Calu3 (cell line): ENCODE measurements at places on chromosomes 1 and 21. TPM values are rescaled to one million over a fixed set of nuclear protein-coding genes. Genes with fewer than 3 reads are reported as not detected.

DNA sequence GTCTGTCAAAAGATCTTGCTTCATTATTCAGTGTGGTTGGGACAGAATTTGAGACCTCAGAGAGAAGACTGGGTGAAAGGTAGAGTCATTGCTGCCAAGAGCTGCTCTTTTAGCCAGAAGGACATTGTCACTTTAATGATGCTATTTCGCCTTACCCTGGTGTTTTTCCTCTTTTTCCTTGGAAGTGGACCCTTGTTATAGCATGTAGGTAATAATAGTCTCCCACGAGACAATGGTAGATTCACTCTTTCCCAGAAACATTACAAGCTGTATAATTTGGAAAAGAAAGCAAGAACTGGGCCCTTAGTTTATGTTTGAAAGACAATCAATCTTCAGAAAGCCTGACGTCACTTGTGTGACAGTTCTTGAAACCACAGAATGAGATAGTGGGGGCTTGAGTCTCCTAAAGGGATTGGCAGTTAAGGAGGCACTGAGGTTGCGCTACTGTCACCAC is 3.8 kb downstream of the SERTAD4 start:
- no peak overlapping the region for H3K4me3 ChIP-seq
- H3K27me3 ChIP-seq: no peaks in the 10 kb centered on the region
- no peak overlapping the region for H3K27ac ChIP-seq
- H3K36me3 ChIP-seq: peaks cover 42% of the 10 kb centered on the region
- H3K4me1 ChIP-seq: peaks cover 49% of the 10 kb centered on the region

GRCh38 chr21:14488672-14489204 is 57.4 kb downstream of the SAMSN1 start:
- no peaks in the 10 kb centered on the region for H3K36me3 ChIP-seq
- H3K4me3 ChIP-seq: no peak overlapping the region
- H3K27ac ChIP-seq: no peak overlapping the region
- no peak for DNase-seq
- no peaks in the 10 kb centered on the region for H3K4me1 ChIP-seq

GRCh38 chr1:31523012-31523411 is 53.3 kb upstream of the TINAGL1 start:
- no peaks in the 10 kb centered on the region for H3K27me3 ChIP-seq
- H3K36me3 ChIP-seq: no peaks in the 10 kb centered on the region
- DNase-seq: no peak
- no peak overlapping the region for H3K27ac ChIP-seq

DNA sequence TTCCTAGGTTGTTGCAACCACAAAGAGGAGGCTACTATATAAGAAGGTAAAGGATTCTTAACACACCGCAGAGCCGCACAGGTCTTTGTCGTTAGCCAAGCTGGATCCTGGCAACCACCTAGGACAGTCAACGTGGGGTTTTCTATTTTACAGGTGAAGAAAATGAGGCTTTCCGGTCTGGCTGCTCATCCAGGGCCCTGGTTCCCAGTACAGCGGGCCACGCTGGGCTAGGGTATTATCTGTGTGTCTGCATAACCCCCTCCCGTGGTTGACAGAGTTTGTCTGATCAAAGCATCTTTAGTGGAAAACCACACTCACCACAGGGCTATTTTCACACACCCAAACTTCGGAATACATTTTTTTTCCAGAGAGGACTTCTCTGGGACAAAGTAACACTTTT is 39.0 kb upstream of the PDE9A start:
- no peaks in the 10 kb centered on the region for H3K36me3 ChIP-seq
- H3K4me3 ChIP-seq: no peak overlapping the region
- H3K27ac ChIP-seq: no peak overlapping the region
- peaks cover 12% of the 10 kb centered on the region for H3K27me3 ChIP-seq
- no peaks in the 10 kb centered on the region for H3K4me1 ChIP-seq
- no peak for DNase-seq

GRCh38 chr1:155174324-155175280 is 953 bp downstream of the TRIM46 start:
- peak overlapping the region; percentile 96 for H3K4me3 ChIP-seq
- H3K36me3 ChIP-seq: peaks cover 39% of the 10 kb centered on the region
- H3K4me1 ChIP-seq: peaks cover 46% of the 10 kb centered on the region
- peak overlapping the region; percentile 83 for H3K27ac ChIP-seq
- H3K27me3 ChIP-seq: peaks cover 21% of the 10 kb centered on the region

- H3K4me1 ChIP-seq: no peaks in the 10 kb centered on the region
- no peaks in the 10 kb centered on the region for H3K36me3 ChIP-seq
- peaks cover 100% of the 10 kb centered on the region for H3K27me3 ChIP-seq
- no peak overlapping the region for H3K27ac ChIP-seq
Measured at GRCh38 chr1:29690156-29690555, 453.8 kb downstream of the PTPRU start.

- H3K36me3 ChIP-seq: peaks cover 4% of the 10 kb centered on the region
- H3K27me3 ChIP-seq: peaks cover 38% of the 10 kb centered on the region
- H3K27ac ChIP-seq: no peak overlapping the region
- DNase-seq: no peak
Measured at GRCh38 chr1:153794624-153795329, 19.6 kb downstream of the SLC27A3 start.

GRCh38 chr1:14842891-14843290 is 244.4 kb downstream of the KAZN start:
- H3K4me3 ChIP-seq: no peak overlapping the region
- H3K27ac ChIP-seq: no peak overlapping the region
- peaks cover 38% of the 10 kb centered on the region for H3K27me3 ChIP-seq

DNA sequence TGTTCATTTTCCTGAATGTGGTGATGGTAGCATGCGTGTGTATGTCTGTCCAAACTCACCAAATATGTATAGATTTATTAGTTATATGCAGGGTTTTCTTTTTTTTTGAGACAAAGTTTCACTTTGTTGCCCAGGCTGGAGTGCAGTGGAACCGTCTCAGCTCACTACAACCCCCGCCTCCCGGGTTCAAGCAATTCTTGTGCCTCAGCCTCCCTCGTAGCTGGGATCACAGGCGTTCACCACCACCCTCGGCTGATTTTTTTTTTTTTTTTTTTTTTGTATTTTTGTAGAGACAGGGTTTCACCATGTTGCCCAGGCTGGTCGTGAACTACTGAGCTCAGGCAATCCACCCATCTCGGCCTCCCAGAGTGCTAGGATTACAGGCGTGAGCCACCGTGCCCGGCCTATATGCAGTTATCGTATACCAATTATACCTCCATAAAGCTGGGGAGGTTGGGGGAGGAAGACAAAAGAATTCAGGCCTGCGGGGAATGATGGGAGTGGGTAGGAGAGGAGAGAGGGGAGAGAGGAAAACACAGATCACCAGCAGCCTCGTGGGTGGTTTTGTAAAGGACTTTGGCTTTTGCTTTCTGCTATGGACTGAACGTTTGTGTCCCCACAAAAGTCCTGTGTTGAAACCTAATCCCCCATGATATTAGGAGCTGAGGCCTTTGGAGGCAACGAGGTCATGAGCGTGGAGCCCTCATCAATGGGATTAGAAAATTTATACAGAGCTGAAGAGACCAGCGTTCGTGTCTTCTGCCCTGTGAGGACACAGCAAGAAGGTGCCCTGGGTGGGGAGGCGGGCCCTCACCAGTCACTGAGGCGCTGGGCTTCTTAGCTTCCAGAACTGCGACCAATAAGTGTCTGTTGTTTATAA is 4.4 kb upstream of the HNRNPU start:
- H3K27ac ChIP-seq: no peak overlapping the region
- no peak overlapping the region for H3K4me3 ChIP-seq
- H3K27me3 ChIP-seq: no peaks in the 10 kb centered on the region
- H3K36me3 ChIP-seq: peaks cover 18% of the 10 kb centered on the region
- peaks cover 8% of the 10 kb centered on the region for H3K4me1 ChIP-seq

- H3K4me3 ChIP-seq: peak within 1 kb of the TSS; percentile 85
- H3K27me3 ChIP-seq: no peaks in the 10 kb centered on the region
- peak; percentile 44 for DNase-seq
- peaks cover 33% of the 10 kb centered on the region for H3K4me1 ChIP-seq
- peaks cover 20% of the 10 kb centered on the region for H3K36me3 ChIP-seq
Measured at GRCh38 chr1:77888081-77888780, at the start of gene NEXN. Gene NEXN (plus strand): TSS chr1:77888624. CDS start chr1:77916107, 27,483 bp downstream.

- no peak for DNase-seq
- H3K27me3 ChIP-seq: peaks cover 74% of the 10 kb centered on the region
- H3K4me1 ChIP-seq: no peaks in the 10 kb centered on the region
- H3K36me3 ChIP-seq: peaks cover 10% of the 10 kb centered on the region
- no peak overlapping the region for H3K27ac ChIP-seq
Measured at GRCh38 chr1:229431284-229432115, 2.4 kb downstream of the ACTA1 start.

GRCh38 chr1:219537223-219537631 is 75.7 kb downstream of the ZC3H11B start:
- H3K4me3 ChIP-seq: no peak overlapping the region
- no peaks in the 10 kb centered on the region for H3K27me3 ChIP-seq
- H3K4me1 ChIP-seq: peaks cover 5% of the 10 kb centered on the region
- H3K36me3 ChIP-seq: no peaks in the 10 kb centered on the region

- no peak overlapping the region for H3K4me3 ChIP-seq
- H3K4me1 ChIP-seq: no peaks in the 10 kb centered on the region
- no peaks in the 10 kb centered on the region for H3K27me3 ChIP-seq
- H3K36me3 ChIP-seq: no peaks in the 10 kb centered on the region
Measured at GRCh38 chr21:36246080-36246631, 73.8 kb upstream of the MORC3 start.

- H3K27me3 ChIP-seq: no peaks in the 10 kb centered on the region
- DNase-seq: no peak
- H3K36me3 ChIP-seq: no peaks in the 10 kb centered on the region
- H3K4me1 ChIP-seq: no peaks in the 10 kb centered on the region
- H3K27ac ChIP-seq: no peak overlapping the region
- no peak overlapping the region for H3K4me3 ChIP-seq
Measured at GRCh38 chr21:15966231-15966630, 236.4 kb downstream of the USP25 start.

DNA sequence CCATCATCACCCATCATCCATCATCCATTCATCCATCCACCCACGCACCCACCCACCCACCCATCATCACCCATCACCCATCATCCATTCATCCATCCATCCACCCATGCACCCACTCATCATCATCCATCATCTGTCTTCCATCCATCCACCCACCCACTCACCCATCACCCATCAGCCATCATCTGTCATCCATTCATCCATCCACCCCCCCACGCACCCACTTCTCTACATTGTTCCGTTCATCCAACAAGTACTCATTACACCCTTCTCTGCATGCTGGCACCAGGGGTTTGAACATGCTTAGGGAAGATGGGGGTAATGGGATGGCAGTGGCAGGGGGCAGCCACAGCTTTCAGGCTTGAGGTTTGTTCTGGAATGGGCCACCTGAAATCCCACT is 82.1 kb downstream of the ADARB1 start:
- H3K4me1 ChIP-seq: no peaks in the 10 kb centered on the region
- no peak overlapping the region for H3K27ac ChIP-seq
- no peaks in the 10 kb centered on the region for H3K36me3 ChIP-seq
- no peak for DNase-seq
- H3K4me3 ChIP-seq: no peak overlapping the region
- H3K27me3 ChIP-seq: peaks cover 37% of the 10 kb centered on the region

GRCh38 chr21:37592496-37592895 is 225.9 kb downstream of the DYRK1A start:
- no peaks in the 10 kb centered on the region for H3K36me3 ChIP-seq
- no peak overlapping the region for H3K4me3 ChIP-seq
- DNase-seq: no peak

DNA sequence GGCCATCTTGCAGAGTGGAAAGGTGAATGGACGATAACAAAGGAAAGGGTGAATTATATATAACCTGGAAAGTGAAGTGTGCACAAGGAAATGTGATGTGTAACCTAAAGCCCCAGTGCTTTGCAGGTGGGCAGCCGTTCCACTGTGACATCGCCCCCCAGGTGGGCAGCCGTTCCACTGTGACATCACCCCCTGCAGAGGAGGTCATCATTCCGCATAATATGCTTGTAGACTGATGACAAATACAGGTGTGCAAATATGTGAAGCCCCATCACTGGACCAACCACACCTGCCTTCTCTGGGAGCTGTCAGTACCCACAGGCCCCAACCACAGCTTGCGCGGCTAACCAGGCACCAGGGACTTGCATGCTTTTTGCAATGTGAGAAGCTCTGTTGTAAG is 4.7 kb upstream of the ZNF496 start:
- peaks cover 23% of the 10 kb centered on the region for H3K36me3 ChIP-seq
- peaks cover 32% of the 10 kb centered on the region for H3K4me1 ChIP-seq
- no peaks in the 10 kb centered on the region for H3K27me3 ChIP-seq
- no peak overlapping the region for H3K27ac ChIP-seq
- no peak for DNase-seq
- no peak overlapping the region for H3K4me3 ChIP-seq

DNA sequence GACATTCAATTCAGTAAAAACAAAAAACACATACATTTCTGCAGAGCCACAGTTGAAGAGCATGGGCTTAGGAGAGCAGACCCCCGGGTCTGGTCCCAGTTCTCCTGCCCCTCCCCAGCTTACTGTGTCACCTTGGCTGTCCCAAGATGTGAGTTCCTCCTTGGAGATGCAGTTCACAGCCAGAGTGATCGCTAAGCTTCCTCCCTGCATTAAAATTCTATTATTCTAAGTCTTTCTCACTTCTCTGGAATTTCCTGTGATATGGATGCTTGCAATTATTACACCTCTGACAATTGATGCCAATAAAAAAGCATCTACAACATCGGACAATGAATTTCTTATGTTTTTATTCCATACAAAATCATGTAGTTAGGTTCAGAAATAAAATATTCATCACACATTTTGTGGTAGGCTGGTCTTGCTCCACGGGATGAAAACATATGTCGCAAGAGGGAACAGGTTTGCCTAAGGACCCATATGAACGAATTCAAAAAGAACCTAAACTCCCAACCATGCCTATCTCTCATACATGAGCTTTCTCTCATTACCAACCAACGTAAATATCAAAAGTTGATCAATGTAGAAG is 328.5 kb upstream of the RUNX1 start:
- H3K4me3 ChIP-seq: no peak overlapping the region
- no peak overlapping the region for H3K27ac ChIP-seq
- no peaks in the 10 kb centered on the region for H3K36me3 ChIP-seq
- H3K4me1 ChIP-seq: no peaks in the 10 kb centered on the region
- no peak for DNase-seq
- no peaks in the 10 kb centered on the region for H3K27me3 ChIP-seq

GRCh38 chr1:173530795-173531693 is 53.9 kb downstream of the PRDX6 start:
- H3K4me1 ChIP-seq: peaks cover 11% of the 10 kb centered on the region
- no peak for DNase-seq
- no peaks in the 10 kb centered on the region for H3K27me3 ChIP-seq
- no peaks in the 10 kb centered on the region for H3K36me3 ChIP-seq

DNA sequence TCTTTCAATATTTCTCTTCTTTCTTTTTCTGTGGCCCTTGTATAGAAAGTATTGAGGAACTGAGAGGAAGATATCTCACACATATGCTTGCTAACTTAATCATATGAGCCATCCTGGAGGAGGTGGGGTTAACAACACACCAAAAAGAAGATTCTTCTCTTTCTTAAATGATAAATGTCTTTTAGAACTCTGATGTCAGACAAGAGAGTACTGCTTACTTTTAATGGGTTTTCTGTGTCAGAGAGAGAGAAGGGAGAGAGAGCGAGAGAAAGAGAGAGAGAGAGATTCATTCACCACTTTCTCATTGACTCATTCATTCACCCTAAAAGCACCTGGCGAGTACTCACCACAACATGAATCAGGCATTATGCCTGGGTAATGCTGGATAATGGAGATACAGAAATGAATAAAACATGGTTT is 250.3 kb upstream of the SGIP1 start:
- no peak overlapping the region for H3K4me3 ChIP-seq
- no peak for DNase-seq
- H3K36me3 ChIP-seq: peaks cover 4% of the 10 kb centered on the region
- no peaks in the 10 kb centered on the region for H3K27me3 ChIP-seq
- H3K4me1 ChIP-seq: no peaks in the 10 kb centered on the region
- no peak overlapping the region for H3K27ac ChIP-seq

Gene ATP6V1G3
- not detected in 2 replicates for total RNA-seq

Gene ERI3
- total RNA-seq: 65.9 and 71.4 TPM in 2 replicates

Gene LYPD8
- not detected in 2 replicates for total RNA-seq

Gene SLC1A7
- total RNA-seq: not detected in 2 replicates

Gene OR6K6
- not detected in 2 replicates for total RNA-seq

Gene CTH
- 15.5 and 15.9 TPM in 2 replicates for total RNA-seq

Gene CACYBP
- 299 and 384 TPM in 2 replicates for total RNA-seq

Gene SPRR4
- total RNA-seq: not detected in 2 replicates

Gene ZNF684
- total RNA-seq: 4.5 and 5.1 TPM in 2 replicates
